ENCODE measurements at places on chromosomes 16 and 17. TPM values are rescaled to one million over a fixed set of nuclear protein-coding genes. Genes with fewer than 3 reads are reported as not detected.

The PLSCR3 gene
- 60.1 TPM for total RNA-seq

The MYH13 gene
- not detected for total RNA-seq

The KRTAP4-5 gene
- total RNA-seq = not detected

The ITPRIPL2 gene
- 53.3 TPM for total RNA-seq

The HAS3 gene
- 0.08 TPM for total RNA-seq

The C17orf67 gene
- total RNA-seq = not detected

Measured in epithelial cell of alveolus of lung (primary cell).